ENCODE measurements at places on chromosomes 7 and 10.

- no peak for DNase-seq
Measured at GRCh38 chr10:71278691-71279588, 40.1 kb upstream of the SLC29A3 start.

- no peak for DNase-seq
Measured at GRCh38 chr7:78146546-78146945, 348.0 kb downstream of the PHTF2 start.

DNA sequence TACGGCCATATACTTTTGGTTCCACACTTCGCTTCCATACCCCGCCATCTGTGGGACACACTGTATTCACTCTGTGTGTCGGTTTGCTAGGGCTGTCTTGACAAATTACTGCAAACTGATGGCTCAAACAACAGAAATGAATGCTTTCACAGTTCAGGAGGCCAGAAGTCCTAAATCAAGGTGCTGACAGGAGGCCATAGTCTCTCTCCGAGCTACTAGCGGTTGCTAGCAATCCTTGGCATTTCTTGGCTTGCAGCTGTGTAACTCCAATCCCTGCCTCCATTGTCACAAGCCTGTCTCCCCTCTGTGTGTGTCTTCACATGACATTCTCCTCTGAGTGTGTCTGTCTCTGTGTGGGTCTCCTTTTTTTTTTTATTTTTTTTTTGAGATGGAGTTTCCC is 28.9 kb upstream of the BMPR1A start:
- no peak for DNase-seq

- DNase-seq: no peak
Measured at GRCh38 chr7:127865466-127865865, 165.8 kb downstream of the LRRC4 start.

GRCh38 chr10:132536241-132536876 is 1.2 kb upstream of the INPP5A start:
- no peak for DNase-seq

GRCh38 chr7:48139459-48139858 is 31.8 kb upstream of the ABCA13 start:
- no peak for DNase-seq

DNA sequence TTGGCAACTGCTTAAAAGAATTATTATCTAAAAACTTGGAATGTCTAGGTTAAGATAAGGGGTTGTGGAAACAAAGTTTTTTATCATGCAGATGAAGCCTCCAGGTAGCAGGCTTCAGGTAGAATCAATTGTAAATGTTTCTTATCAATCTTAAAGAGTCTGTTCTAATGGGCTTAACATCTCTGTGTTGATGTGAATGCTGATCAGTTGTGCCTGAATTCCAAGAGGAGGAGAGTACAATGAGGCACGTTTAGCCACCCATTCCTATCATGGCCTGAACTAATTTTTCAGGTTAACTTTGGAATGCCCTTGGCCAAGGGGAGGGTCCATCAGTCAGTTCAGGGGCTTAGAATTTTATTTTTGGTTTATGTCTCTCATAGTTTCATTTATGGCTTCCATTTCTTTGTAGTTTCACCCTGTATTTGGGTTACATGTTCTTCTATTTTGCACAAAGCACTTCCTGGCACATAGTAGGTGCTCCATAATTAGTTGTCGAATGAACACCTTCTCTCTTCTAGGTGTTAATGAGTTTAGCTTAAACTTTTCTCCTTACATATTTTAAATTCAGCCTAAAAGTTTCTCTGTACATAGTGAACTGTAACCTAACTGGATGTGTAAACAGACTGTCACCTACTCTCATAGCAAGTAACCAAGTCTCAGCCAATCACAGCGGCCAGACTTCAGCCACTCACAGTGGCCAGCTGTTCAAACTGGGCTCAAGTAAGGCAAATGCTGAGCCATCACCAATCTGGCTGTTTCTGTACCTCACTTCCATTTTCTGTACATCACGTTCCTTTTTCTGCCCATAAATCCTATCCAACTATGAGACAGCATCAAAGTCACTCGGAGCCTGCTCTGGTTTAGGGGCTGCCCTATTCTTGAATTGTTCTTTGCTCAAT is 34.7 kb downstream of the ALOX5 start:
- DNase-seq: no peak

DNA sequence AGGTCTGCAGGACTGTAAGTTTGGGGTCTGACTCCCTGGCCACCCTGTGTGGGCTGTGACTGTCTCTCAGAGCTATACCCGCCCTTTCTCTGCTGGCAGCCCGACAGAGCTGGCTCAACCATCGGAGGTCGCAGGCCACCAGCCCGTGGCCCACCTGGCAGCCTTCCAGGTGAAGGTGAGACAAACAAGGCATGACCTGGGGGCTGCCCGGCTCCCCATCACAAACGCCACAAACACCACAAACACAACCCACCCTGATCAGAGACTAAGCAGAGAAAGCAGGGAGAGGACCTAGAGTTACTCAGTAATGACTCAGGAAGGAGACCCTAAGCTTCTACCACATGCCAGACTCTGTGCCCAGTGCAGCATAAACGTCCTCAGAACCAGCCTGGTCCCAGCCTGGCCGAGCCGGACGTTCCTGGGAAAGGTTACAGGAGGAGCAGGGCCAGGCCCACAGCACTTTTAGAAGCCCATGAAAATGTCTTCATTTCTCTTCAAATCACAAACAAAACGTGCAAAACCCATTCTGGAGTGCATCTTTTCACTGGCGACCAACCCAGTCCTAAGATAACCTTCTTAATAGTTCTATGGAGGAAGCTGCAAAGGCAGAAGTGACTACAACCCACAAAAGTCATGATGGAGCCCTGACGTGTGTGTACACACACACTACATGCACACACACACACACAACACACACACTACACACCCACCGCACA is 66.8 kb downstream of the MKI67 start:
- DNase-seq: no peak

DNA sequence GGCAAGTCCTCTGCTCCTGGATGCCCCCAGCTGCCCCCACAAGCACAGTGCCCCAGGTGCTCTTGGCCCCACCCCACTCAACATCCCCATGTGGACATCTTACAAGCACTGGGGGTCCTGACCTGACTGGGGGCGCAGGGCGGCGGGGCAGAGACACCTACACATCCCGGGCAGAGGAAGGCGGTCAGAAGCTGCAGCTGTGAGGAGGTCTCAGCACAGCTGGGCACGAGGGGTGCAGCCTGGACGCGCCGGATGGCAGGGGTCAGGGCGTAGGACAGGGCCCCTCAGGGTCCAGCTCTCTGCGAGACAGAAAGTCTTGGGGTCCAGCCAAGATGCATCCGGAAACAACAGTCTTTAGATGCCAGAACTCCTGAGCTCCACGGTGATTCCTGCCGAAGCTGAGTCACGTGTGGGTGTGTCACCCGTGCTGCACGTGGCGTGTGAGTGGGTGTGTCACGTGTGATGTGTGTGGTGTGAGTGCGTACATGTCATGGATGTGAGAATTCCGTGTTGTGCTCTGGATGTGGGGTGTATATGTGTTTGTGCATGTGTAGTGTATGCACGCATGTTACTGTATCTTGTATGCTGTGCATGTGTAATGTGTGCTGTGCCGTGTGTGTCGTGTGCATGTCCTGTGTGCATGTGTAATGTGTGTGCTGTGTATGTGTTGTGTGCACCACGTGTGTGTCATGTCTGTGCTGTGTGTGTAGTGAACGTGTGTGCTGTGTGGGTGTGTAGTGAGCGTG is 5.1 kb downstream of the VENTX start:
- no peak for DNase-seq

- no peak for DNase-seq
Measured at GRCh38 chr7:28723336-28723735, 234.8 kb downstream of the TRIL start.

- no peak for DNase-seq
Measured at GRCh38 chr7:116938678-116939077, 14.6 kb upstream of the ST7 start.

- no peak for DNase-seq
Measured at GRCh38 chr7:24685708-24686107, 71.6 kb downstream of the GSDME start.

- DNase-seq: no peak
Measured at GRCh38 chr7:68613405-68613804, 984.9 kb upstream of the AUTS2 start.

DNA sequence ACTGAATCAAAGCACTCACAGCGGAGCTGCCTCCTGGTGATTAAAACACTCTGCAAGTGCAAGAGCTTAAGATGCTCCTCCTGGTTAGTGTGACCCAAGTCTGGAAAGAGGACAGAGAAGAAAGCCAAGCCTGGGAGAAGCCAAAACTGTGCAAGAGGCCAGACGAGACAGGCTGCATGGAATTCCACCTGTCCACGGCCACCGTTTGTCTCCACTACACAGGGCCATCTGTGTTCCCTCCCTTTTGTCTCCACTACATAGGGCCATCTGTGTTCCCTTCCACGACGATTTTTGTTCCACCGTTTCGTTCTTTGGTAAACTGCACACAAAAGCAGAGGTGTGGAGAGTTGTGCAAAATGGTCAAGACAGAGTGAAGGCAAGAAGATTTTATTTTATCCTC is 233.0 kb downstream of the DIP2C start:
- DNase-seq: no peak

DNA sequence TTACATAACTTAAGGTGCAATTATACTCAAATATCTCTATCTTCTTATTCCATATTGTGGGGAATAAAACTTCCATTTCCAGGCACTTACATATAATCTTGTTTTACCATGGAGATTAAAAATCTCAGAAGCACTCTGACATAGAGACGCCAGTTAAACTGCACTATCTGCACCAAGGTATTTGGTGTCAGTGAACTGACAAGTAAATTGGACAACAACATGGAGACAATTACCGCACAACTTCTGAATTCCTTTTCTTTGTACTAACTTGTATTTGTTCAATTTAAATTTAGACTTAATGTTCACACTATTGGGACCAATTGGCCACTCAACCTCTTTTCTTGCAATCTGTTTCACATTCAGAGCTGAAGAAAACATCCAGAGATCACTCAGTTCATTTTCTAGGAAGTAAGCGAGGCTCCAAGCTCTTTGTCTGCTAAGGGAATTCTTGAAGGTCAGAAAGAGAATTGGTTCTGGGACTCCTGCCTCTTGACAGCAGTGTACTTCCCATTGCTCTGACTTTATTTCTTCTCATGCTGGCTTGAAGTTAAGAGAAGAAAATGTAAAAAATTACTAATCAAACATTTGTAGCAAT is 184.7 kb downstream of the CHCHD3 start:
- DNase-seq: no peak

GRCh38 chr10:97032624-97033023 is 153.1 kb downstream of the SLIT1 start:
- DNase-seq: no peak

GRCh38 chr10:71093531-71093930 is 118.8 kb upstream of the UNC5B start:
- DNase-seq: no peak

GRCh38 chr7:151079199-151079910 is 1.3 kb downstream of the FASTK start:
- DNase-seq: no peak

DNA sequence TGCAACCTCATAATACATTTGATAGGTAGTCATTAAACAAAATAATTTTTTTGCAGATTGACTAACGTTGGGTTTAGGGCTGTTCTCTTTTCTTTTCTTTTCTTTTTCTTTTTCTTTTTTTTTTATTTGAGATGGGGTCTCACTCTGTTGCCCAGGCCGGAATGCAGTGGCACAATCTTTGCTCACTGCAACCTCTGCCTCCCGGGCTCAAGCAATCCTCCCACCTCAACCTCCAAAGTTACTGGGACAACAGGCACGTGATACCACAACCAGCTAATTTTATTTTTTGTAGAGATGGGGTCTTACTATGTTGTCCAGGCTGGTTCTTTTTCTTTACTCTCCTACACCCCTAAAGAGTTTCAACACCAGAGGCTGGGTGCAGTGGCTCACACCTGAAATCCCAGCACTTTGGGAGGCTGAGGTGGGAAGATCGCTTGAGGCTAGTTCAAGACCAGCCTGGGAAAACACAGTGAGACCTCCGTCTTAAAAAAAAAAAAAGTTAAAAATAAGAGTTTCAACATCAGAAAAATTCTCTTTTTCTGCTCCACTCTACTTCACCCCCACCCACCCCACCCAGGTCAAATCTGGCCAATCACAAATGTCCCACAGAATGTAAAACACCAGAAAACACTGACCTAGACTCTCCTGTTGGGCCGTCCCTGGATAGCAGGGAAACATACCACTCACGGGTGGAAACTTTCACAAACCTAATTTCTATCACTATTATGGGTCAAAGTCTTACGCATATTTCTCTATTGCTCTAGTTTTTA is 3.0 kb downstream of the HIP1 start:
- no peak for DNase-seq

DNA sequence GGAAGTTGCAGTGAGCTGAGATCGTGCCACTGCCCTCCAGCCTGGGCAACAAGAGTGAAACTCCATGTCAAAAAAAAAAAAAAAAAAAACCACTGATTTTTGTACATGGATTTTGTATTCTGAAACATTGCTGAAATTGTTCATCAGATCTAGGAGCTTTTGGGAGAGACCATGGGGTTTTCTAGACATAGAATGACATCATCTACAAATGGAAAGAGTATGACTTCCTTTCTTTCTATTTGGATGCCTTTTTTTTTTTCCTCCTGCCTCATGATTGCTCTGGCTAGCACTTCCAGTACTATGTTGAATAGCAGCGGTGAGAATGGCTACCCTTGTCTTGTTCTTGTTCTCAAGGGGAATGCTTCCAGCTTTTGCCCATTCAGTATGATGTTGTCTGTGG is 89.1 kb downstream of the ANLN start:
- DNase-seq: no peak

DNA sequence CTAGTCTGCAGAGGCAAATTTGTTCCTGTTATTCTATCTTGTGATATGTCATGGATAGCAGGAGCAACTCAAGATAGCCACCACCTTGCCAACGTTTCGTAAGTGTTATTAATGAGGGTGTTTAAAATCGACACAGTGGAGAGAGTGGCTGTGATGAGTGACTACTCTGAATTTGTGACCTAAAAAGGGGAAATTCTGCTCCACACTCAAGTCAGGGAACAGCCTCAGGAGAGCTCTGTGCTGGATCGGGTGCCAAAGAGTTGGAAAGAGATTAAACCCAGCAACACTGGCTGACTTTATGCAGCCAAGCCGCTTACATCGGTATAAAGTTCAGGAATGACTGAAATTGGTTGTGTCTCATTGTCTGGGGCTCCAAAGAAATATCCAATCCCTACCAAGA is 9.5 kb downstream of the TACC2 start:
- no peak for DNase-seq

- no peak for DNase-seq
Measured at GRCh38 chr7:84204655-84205054, 10.1 kb upstream of the SEMA3A start.

DNA sequence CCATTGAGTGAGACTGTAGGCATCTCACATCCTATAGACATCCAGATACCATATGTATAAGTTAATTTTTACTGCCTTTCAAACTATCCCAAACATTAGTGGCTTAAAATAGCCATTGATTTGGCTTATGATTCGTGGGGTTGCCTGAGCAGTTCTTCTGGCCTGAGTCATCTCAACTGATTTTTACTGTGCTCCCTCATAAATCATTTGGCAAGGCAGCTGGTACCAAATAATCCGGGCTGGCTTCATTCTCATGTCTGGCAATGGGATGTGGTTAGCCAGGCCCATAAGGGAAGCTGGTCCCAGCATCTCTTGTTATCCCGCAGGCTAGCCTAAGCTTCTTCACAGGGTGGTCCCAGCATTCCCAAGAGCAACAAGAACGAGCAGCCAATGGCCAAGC is 6.7 kb upstream of the LRGUK start:
- no peak for DNase-seq

- DNase-seq: no peak
Measured at GRCh38 chr10:132464256-132465192, 67.5 kb downstream of the PWWP2B start.

GRCh38 chr10:127877699-127878098 is 15.0 kb downstream of the CLRN3 start:
- no peak for DNase-seq

Data from cortex of kidney (tissue), 1 donor.